ENCODE measurements at places on chromosomes 2 and 18.

- H3K4me3 ChIP-seq: no peak overlapping the region
- DNase-seq: no peak
- H3K36me3 ChIP-seq: no peaks in the 10 kb centered on the region
- H3K27ac ChIP-seq: no peak overlapping the region
- no peaks in the 10 kb centered on the region for H3K27me3 ChIP-seq
These were observed 248.7 kb downstream of the ZNF385B start for GRCh38 chr2:179612591-179613298.

- no peaks in the 10 kb centered on the region for H3K36me3 ChIP-seq
- no peak overlapping the region for H3K27ac ChIP-seq
- H3K4me3 ChIP-seq: no peak overlapping the region
These were observed 99.9 kb downstream of the TRIB2 start for GRCh38 chr2:12816379-12817306.

- no peak overlapping the region for H3K27ac ChIP-seq
- no peaks in the 10 kb centered on the region for H3K27me3 ChIP-seq
- H3K36me3 ChIP-seq: no peaks in the 10 kb centered on the region
These were observed 42.3 kb downstream of the SULT1C2 start for GRCh38 chr2:108330979-108331378.

- no peaks in the 10 kb centered on the region for H3K4me1 ChIP-seq
- no peaks in the 10 kb centered on the region for H3K36me3 ChIP-seq
- DNase-seq: no peak
- H3K27ac ChIP-seq: no peak overlapping the region
These were observed 27.0 kb downstream of the MAPRE3 start for GRCh38 chr2:26997394-26997793.

- no peak overlapping the region for H3K27ac ChIP-seq
- H3K4me1 ChIP-seq: no peaks in the 10 kb centered on the region
- H3K36me3 ChIP-seq: no peaks in the 10 kb centered on the region
- no peak for DNase-seq
These were observed 5.7 kb upstream of the KLHL29 start for GRCh38 chr2:23379220-23379695.

DNA sequence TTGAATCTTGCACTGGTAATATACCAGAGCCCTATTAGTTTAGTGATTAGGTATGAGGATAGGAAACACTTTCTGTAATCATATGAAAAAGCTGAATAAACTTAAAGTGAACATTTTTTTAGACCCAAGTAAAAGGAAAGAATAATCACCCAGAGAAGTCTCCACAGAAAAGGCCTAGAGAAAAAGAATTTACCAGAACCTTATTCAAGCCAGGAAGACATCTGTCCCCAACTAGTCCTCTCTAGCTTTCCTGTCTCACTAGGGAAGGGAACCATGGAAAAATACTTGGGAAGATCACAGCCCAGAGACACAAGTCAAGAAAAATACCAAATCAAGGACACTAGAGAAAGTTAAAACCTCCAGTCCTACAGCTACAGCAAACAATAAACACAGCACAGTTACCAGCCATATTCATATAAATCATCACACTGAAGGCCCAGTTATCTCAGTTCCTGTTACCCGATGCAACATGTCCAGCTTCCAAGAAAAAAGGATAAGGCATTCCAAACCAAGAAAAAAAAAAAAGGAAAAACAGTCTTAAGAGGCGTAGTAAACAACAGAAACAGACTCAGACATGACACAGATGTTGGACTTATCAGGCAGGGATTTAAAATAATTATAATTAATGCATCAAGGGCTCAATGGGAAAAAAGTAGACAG is 461.5 kb downstream of the IRS1 start:
- H3K4me3 ChIP-seq: no peak overlapping the region
- no peak for DNase-seq
- H3K36me3 ChIP-seq: no peaks in the 10 kb centered on the region
- H3K27me3 ChIP-seq: no peaks in the 10 kb centered on the region
- H3K27ac ChIP-seq: no peak overlapping the region

- H3K4me1 ChIP-seq: no peaks in the 10 kb centered on the region
- no peak overlapping the region for H3K4me3 ChIP-seq
- H3K27ac ChIP-seq: no peak overlapping the region
- H3K36me3 ChIP-seq: no peaks in the 10 kb centered on the region
These were observed 297.8 kb upstream of the GYPC start for GRCh38 chr2:126358122-126358521.

- H3K36me3 ChIP-seq: no peaks in the 10 kb centered on the region
- H3K27ac ChIP-seq: no peak overlapping the region
- DNase-seq: no peak
- H3K4me1 ChIP-seq: no peaks in the 10 kb centered on the region
- no peak overlapping the region for H3K4me3 ChIP-seq
These were observed 20.1 kb upstream of the PPP3R1 start for GRCh38 chr2:68272246-68272994.

GRCh38 chr2:146917431-146918042 is 927.3 kb upstream of the ACVR2A start:
- no peak overlapping the region for H3K27ac ChIP-seq
- H3K4me3 ChIP-seq: no peak overlapping the region
- no peaks in the 10 kb centered on the region for H3K36me3 ChIP-seq
- no peak for DNase-seq

- H3K4me1 ChIP-seq: no peaks in the 10 kb centered on the region
- H3K4me3 ChIP-seq: no peak overlapping the region
- DNase-seq: no peak
These were observed 212.3 kb upstream of the TRIB2 start for GRCh38 chr2:12504443-12504842.

DNA sequence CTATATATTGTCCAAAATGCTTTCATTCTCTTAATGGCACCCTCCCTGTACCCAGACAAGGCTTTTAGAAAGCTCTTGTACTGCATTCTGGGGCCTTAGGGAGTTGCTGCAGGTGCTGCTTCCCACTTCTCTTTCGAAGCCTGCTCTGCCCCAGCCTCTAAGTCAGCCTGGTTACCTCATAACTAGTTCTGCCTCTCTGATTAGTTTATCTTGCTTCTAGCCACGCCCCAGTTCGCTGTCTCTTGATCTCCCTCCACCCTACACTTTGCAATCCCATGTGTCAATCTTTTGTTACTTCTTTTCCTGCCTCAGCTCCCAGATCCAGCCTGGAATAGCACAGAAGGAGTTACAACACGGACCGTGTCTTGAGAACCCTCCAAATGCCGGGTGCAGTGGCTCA is 13.8 kb upstream of the NCOA1 start:
- no peaks in the 10 kb centered on the region for H3K27me3 ChIP-seq
- no peaks in the 10 kb centered on the region for H3K36me3 ChIP-seq
- H3K27ac ChIP-seq: no peak overlapping the region
- H3K4me1 ChIP-seq: no peaks in the 10 kb centered on the region
- no peak for DNase-seq

GRCh38 chr2:209549589-209549988 is 125.7 kb downstream of the MAP2 start:
- H3K4me3 ChIP-seq: no peak overlapping the region
- H3K36me3 ChIP-seq: no peaks in the 10 kb centered on the region
- H3K27ac ChIP-seq: no peak overlapping the region
- no peak for DNase-seq
- no peaks in the 10 kb centered on the region for H3K27me3 ChIP-seq
- H3K4me1 ChIP-seq: no peaks in the 10 kb centered on the region

DNA sequence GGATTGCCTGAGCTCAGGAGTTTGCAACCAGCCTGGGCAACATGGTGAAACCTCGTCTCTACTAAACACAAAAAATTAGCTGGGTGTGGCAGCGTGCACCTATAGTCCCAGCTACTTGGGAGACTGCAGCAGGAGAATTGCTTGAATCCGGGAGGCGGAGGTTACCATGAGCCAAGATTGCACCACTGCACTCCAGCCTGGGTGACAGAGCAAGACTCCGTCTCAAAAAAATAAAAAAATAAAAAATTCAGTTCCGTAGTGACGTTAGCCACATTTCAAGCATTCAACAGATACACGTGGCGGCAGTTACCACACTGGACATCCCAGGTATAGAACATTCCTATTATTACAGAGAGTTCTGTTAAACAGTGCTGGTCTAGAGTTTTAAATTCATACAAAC is 4.5 kb downstream of the KANSL3 start:
- H3K27ac ChIP-seq: no peak overlapping the region
- no peak overlapping the region for H3K4me3 ChIP-seq
- peaks cover 26% of the 10 kb centered on the region for H3K4me1 ChIP-seq
- peaks cover 14% of the 10 kb centered on the region for H3K36me3 ChIP-seq
- no peak for DNase-seq

DNA sequence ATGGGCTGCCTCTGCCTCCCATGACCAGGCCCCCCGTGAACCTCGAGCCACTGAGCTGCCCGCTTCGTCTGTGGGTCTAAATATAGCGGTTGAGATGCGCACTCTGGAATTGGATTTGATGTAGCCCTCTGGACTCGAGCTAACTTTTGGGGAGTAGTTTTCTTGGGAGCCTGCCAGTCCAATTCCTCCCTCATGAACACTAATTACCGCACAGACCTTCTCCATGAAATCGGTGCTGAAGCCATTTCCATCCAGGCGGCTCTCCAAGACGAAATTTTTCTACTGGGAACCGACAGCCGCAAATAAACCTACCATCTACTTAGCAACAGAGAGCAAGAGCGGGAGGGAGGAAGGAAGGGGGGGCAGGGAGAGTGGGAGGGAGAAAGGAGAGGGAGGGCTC is 63.6 kb downstream of the CELF4 start:
- DNase-seq: no peak
- no peak overlapping the region for H3K27ac ChIP-seq
- no peaks in the 10 kb centered on the region for H3K4me1 ChIP-seq
- H3K4me3 ChIP-seq: no peak overlapping the region
- H3K36me3 ChIP-seq: no peaks in the 10 kb centered on the region

GRCh38 chr2:231576465-231576864 is 16.2 kb upstream of the TEX44 start:
- no peaks in the 10 kb centered on the region for H3K4me1 ChIP-seq
- H3K27ac ChIP-seq: no peak overlapping the region
- H3K36me3 ChIP-seq: no peaks in the 10 kb centered on the region
- no peaks in the 10 kb centered on the region for H3K27me3 ChIP-seq

- no peaks in the 10 kb centered on the region for H3K4me1 ChIP-seq
- no peak overlapping the region for H3K27ac ChIP-seq
- H3K36me3 ChIP-seq: no peaks in the 10 kb centered on the region
- no peak overlapping the region for H3K4me3 ChIP-seq
These were observed 420.3 kb upstream of the MMADHC start for GRCh38 chr2:150007815-150008430.

GRCh38 chr18:25180973-25181548 is 170.9 kb downstream of the ZNF521 start:
- no peaks in the 10 kb centered on the region for H3K36me3 ChIP-seq
- no peak overlapping the region for H3K4me3 ChIP-seq
- H3K27ac ChIP-seq: no peak overlapping the region
- no peaks in the 10 kb centered on the region for H3K27me3 ChIP-seq

GRCh38 chr2:60355849-60356261 is 197.6 kb downstream of the BCL11A start:
- no peak overlapping the region for H3K27ac ChIP-seq
- no peaks in the 10 kb centered on the region for H3K4me1 ChIP-seq
- no peaks in the 10 kb centered on the region for H3K27me3 ChIP-seq
- no peaks in the 10 kb centered on the region for H3K36me3 ChIP-seq
- DNase-seq: no peak

DNA sequence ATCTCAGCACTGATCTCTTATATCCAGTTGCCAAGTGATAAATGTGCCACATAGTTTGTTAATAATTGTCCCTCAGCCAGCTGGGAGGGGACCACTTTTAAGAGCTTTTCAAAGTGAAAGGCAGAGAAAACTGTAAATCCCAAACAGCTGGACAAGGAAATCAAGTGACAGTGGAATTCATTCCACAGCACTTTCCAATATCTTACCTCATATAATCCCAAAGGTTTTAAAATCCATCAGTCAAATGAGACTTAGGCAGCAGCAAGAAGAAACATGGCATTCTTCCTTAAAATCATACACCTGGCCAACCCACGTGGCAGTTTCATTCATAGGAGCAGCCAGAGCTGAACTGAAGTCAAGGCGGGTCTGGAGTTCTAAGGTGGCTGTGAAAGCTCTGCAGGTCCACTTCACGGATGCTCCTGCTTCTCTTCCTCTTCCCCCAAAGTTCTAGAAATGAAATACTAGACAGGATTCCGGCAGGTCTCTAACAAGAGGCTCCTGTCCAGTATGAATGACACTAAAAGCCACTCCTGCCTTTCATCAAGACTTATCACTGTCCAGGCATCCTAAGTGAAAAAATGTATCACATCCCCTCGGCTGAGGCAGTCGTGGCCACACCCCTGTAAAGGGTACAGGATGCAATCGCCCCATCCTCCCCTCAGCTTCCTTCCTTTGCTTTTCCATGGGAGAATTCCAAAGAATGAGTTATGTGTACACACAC is 190.4 kb upstream of the STK17B start:
- no peak for DNase-seq
- H3K4me3 ChIP-seq: no peak overlapping the region
- H3K36me3 ChIP-seq: no peaks in the 10 kb centered on the region
- no peaks in the 10 kb centered on the region for H3K4me1 ChIP-seq

GRCh38 chr2:96087130-96087529 is 29.2 kb downstream of the ADRA2B start:
- no peak overlapping the region for H3K27ac ChIP-seq
- no peak for DNase-seq
- no peak overlapping the region for H3K4me3 ChIP-seq
- H3K36me3 ChIP-seq: no peaks in the 10 kb centered on the region
- no peaks in the 10 kb centered on the region for H3K27me3 ChIP-seq

- peaks cover 21% of the 10 kb centered on the region for H3K4me1 ChIP-seq
- no peak overlapping the region for H3K4me3 ChIP-seq
- no peak for DNase-seq
These were observed 50.6 kb downstream of the STK39 start for GRCh38 chr2:168196764-168197180.

Measured in pancreas (tissue), 10 donors.